ENCODE measurements at places on chromosomes 12 and 14. TPM values are rescaled to one million over a fixed set of nuclear protein-coding genes. Genes with fewer than 3 reads are reported as not detected.

GRCh38 chr14:34930591-34931091, 52.2 kb upstream of the SRP54 start:
- H3K27me3 ChIP-seq: no peaks in the 10 kb centered on the region
- peaks cover 3% of the 10 kb centered on the region for H3K36me3 ChIP-seq
- peak overlapping the region; percentile 81 for H3K4me3 ChIP-seq
- peak; percentile 39 for DNase-seq
- peak overlapping the region; percentile 95 for H3K27ac ChIP-seq

DNA sequence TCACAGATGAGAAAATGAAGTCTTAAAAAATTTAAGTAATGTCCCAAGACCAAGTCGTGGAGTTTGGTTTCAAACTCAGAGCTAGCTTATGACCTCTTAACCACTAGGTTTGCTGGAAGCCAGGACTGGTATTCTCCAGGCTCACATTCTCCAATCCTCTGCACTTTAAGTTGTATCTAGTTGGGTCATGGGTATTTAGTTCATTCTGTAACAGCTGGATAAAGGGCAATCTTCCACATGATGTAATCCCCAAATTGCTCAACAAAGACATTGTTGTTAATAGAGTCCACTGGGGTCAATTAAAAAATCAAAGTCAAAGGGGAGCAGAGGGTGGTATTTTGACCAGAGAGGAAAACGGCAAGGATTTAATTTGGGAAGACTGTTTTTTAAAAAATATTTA, 17.8 kb upstream of the GAS2L3 start:
- no peak overlapping the region for H3K4me3 ChIP-seq
- H3K36me3 ChIP-seq: no peaks in the 10 kb centered on the region
- no peaks in the 10 kb centered on the region for H3K4me1 ChIP-seq
- no peak for DNase-seq
- H3K27ac ChIP-seq: no peak overlapping the region

SRRM4 gene
- total RNA-seq: not detected

GRCh38 chr12:9706086-9706685, 26.7 kb downstream of the CLECL1 start:
- H3K4me3 ChIP-seq: no peak overlapping the region
- peaks cover 79% of the 10 kb centered on the region for H3K4me1 ChIP-seq
- H3K27ac ChIP-seq: peak overlapping the region; percentile 46
- H3K27me3 ChIP-seq: no peaks in the 10 kb centered on the region

DNA sequence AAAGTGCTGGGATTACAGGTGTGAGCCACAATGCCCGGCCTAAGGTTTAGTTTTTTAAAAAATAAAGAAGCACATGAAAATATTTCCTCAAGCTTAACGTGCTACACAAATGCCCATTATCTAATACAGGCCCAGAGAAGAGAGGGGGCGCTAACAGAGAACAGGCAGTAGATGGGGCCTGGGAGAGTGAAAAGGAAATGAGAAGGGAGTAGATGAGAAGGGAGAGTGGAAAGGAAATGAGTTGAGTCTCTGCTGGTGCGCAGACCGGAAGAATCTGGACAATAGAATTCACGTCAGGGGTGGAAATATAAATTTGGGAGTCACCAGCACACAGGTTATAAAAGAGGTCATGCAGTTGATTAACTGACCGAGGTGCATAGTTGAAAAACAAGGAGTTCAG, 10.7 kb downstream of the PXN start:
- H3K36me3 ChIP-seq: peaks cover 15% of the 10 kb centered on the region
- H3K4me1 ChIP-seq: peaks cover 48% of the 10 kb centered on the region
- no peaks in the 10 kb centered on the region for H3K27me3 ChIP-seq

PTPN21 gene
- not detected for total RNA-seq

GRCh38 chr14:64704743-64705380, 638 bp downstream of the PLEKHG3 start:
- no peak overlapping the region for H3K27ac ChIP-seq
- H3K36me3 ChIP-seq: no peaks in the 10 kb centered on the region
- peaks cover 41% of the 10 kb centered on the region for H3K27me3 ChIP-seq
- H3K4me3 ChIP-seq: peak overlapping the region; percentile 70
- no peak for DNase-seq
- H3K4me1 ChIP-seq: peaks cover 44% of the 10 kb centered on the region

- H3K27ac ChIP-seq: peak overlapping the region; percentile 48
- DNase-seq: no peak
- H3K4me3 ChIP-seq: peak overlapping the region; percentile 74
- no peaks in the 10 kb centered on the region for H3K36me3 ChIP-seq
These were observed 308.4 kb downstream of the BCL11B start for GRCh38 chr14:98963610-98964009.

- no peak overlapping the region for H3K27ac ChIP-seq
- H3K36me3 ChIP-seq: peaks cover 2% of the 10 kb centered on the region
- no peaks in the 10 kb centered on the region for H3K27me3 ChIP-seq
- H3K4me1 ChIP-seq: peaks cover 25% of the 10 kb centered on the region
These were observed 119.6 kb downstream of the DAAM1 start for GRCh38 chr14:59308086-59308485.

GRCh38 chr14:105255021-105255507, 6.7 kb downstream of the BTBD6 start:
- no peak for DNase-seq
- H3K4me3 ChIP-seq: no peak overlapping the region
- H3K27me3 ChIP-seq: no peaks in the 10 kb centered on the region
- H3K4me1 ChIP-seq: peaks cover 6% of the 10 kb centered on the region
- no peaks in the 10 kb centered on the region for H3K36me3 ChIP-seq

GRCh38 chr12:124916374-124917134, 2.1 kb upstream of the UBC start:
- H3K27ac ChIP-seq: peak overlapping the region; percentile 97
- H3K4me1 ChIP-seq: peaks cover 42% of the 10 kb centered on the region
- peak overlapping the region; percentile 86 for H3K4me3 ChIP-seq
- H3K36me3 ChIP-seq: peaks cover 21% of the 10 kb centered on the region
- no peak for DNase-seq

GRCh38 chr14:96938946-96939345, 141.8 kb downstream of the VRK1 start:
- H3K27ac ChIP-seq: no peak overlapping the region
- H3K36me3 ChIP-seq: no peaks in the 10 kb centered on the region
- H3K4me3 ChIP-seq: no peak overlapping the region
- no peak for DNase-seq

DNAJC22 gene
- not detected for total RNA-seq

GRCh38 chr12:128004383-128004938, 262.5 kb upstream of the TMEM132C start:
- no peaks in the 10 kb centered on the region for H3K4me1 ChIP-seq
- H3K4me3 ChIP-seq: no peak overlapping the region
- no peak for DNase-seq

Measured in naive thymus-derived CD8-positive, alpha-beta T cell (primary cell).